ENCODE measurements at places on chromosomes 1 and 21. TPM values are rescaled to one million over a fixed set of nuclear protein-coding genes. Genes with fewer than 3 reads are reported as not detected.

FRRS1 gene
- 1.3 TPM for total RNA-seq

C1orf141 gene
- total RNA-seq = not detected

FMO1 gene
- not detected for total RNA-seq

CNR2 gene
- total RNA-seq = not detected

CELA2B gene
- not detected for total RNA-seq

VSIG8 gene
- not detected for total RNA-seq

MAP1LC3C gene
- total RNA-seq = 0.11 TPM

TCP10L gene
- 0.75 TPM for total RNA-seq

FCRL5 gene
- total RNA-seq = not detected

WDR64 gene
- not detected for total RNA-seq

MROH9 gene
- not detected for total RNA-seq

Data from A549 treated with dexamethasone at 1 μM for 4 hours (cell line).